ENCODE measurements at places on chromosomes 7 and 10.
A peak's percentile ranks its signal among the peaks of the same experiment; 100 is the strongest.

GRCh38 chr7:108451296-108451848, 4.9 kb downstream of the NRCAM start:
- DNase-seq, result no peak

GRCh38 chr7:43754596-43754995, 3.9 kb upstream of the BLVRA start:
- no peak for DNase-seq

- peak; percentile 33 for DNase-seq
Measured at GRCh38 chr10:44853148-44853734, 57.9 kb upstream of the TMEM72 start.

DNA sequence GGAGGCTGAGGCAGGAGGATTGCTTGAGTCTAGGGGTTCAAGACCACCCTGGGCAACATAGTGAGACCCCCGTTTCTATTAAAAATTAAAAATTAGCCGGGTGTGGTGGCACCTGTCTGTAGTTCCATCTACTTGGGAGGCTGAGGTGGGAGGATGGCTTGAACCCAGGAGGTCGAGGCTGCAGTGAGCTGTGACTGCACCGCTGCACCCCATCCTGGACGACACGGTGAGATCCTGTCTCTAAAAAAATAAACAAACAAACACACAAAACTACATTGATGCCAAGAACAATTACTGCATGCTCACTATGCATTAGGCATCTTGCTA, 761 bp upstream of the CHST12 start:
- no peak for DNase-seq

GRCh38 chr10:70786799-70787415, 1.7 kb upstream of the TBATA start:
- DNase-seq, result no peak

DNA sequence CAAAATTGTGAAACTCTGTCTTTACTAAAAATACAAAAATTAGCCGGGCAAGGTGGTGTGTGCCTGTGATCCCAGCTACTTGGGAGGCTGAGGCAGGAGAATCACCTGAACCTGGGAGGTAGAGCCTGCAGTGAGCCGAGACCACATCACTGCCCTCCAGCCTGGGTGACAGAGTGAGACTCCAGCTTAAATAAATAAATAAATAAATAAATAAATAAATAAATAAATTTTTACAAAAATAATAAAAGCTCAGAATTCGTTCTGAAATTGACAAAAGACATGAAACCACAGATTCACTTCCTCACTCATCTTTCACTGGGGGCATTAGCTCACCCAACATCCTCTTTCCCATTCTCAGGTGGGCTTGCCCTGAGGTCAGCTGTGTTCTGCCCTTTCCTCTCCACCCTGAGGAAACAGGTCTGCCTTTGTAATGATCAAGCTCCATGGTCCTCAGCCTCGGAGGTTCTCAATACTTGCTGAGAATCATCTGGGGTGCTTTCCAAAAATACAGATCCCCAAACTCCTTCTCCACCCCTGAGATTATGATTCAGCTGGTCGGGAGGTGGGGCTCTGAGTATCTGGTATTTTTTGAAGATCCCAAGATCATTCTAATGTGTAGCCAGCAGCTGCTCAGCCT, 29.2 kb upstream of the APBB1IP start:
- no peak for DNase-seq

DNA sequence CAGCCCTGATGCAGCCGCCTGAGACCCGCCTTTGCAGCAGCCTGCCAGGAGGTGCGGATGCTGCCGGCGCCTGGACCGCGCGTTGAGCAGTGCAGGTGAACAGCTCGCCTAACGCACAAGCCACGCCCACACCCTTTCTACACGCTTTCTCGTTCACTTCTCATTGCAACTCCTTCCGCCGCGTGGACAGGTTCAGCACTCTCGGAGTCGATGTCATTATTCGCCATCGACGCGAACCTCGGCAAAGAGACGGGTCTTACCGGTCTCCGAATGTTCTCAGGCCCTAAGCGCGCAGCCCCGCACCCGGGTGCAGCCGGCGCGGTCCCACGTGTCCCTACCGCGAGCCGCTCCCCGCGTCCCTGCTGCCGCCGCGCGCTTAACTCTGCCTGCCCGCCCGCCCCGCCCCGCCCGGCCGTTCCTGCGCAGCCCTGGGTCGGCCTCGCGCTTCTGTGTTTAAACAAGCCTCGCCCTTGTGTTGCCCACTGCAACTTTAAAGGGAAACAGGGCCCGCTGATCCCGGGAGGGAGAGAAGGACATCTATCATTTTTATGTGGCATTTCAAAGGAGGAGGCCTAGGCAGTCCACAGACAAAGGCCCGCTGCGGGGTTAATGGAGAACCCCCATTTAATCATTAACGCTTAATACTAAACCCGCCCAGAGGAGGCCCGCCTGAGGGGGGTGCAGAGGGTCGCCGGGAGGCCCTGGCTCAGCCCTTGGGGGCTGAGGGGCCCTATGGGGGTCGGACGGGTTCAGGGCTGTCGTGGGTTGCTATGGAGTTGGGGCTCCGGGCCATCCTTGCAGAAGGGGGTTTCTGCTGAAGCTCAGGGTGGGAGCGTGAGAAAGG, 128.5 kb downstream of the WDR11 start:
- no peak for DNase-seq
